ENCODE measurements at places on chromosomes 2 and 18. TPM values are rescaled to one million over a fixed set of nuclear protein-coding genes. Genes with fewer than 3 reads are reported as not detected.

SPC25 gene
- 6.9 TPM for total RNA-seq

KCNJ13 gene
- 78.8 TPM for total RNA-seq

MSTN gene
- total RNA-seq = under 0.01 TPM

TUBA4B gene
- total RNA-seq = not detected
